ENCODE measurements at places on chromosomes 16 and 17. TPM values are rescaled to one million over a fixed set of nuclear protein-coding genes. Genes with fewer than 3 reads are reported as not detected.

The NPIPA8 gene
- total RNA-seq: 1.1 TPM

GRCh38 chr17:68937890-68938514, 17.2 kb downstream of the ABCA8 start:
- no peaks in the 10 kb centered on the region for H3K4me1 ChIP-seq
- H3K27me3 ChIP-seq: no peaks in the 10 kb centered on the region
- no peaks in the 10 kb centered on the region for H3K36me3 ChIP-seq

DNA sequence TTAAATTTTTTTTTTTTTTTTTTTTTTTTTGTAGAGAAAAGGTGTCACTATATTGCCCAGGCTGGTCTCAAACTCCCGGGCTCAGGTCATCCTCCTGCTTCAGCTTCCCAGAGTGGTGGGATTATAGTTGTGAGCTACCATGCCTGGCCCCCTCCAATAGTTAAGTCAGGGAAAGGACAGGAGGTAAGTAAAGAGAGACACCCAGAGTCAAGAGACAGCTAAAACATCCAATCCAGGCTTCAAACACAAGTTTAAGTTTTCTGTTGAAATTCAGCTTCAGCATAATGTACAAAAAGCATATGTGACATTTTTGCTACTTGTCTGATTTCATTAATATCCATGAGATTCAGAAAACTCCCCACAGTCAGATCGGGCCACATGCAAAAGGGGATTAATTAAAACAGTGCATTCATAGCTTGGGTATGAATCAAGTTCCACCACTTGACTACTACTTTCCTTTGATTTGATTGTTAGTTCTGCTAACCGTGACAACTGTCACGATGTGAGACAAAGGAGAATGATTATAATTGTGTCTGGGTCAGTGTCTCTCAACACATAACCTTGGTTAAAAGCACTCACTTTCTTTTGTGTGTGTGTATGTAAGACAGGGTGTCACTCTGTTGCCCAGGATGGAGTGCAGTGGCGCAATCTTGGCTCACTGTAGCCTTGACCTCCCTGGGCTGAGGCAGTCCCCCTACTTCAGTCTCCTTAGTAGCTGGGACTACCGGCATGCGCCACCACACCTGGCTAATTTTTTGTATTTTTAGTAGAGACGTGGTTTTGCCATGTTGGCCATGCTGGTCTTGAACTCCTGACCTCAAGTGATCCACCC, 184.9 kb downstream of the PARN start:
- H3K4me1 ChIP-seq: no peaks in the 10 kb centered on the region
- H3K36me3 ChIP-seq: peaks cover 11% of the 10 kb centered on the region
- DNase-seq: no peak
- no peaks in the 10 kb centered on the region for H3K27me3 ChIP-seq
- no peak overlapping the region for H3K4me3 ChIP-seq
- H3K27ac ChIP-seq: peak overlapping the region; percentile 17

GRCh38 chr17:80461528-80462160, 14.8 kb downstream of the NPTX1 start:
- H3K27me3 ChIP-seq: peaks cover 57% of the 10 kb centered on the region
- DNase-seq: no peak
- H3K4me3 ChIP-seq: no peak overlapping the region
- H3K4me1 ChIP-seq: no peaks in the 10 kb centered on the region
- H3K36me3 ChIP-seq: no peaks in the 10 kb centered on the region
- H3K27ac ChIP-seq: no peak overlapping the region

All from endodermal cell (in vitro differentiated cells).